Activated naive CD4-positive, alpha-beta T cell treated with anti-CD3 and anti-CD28 coated beads for 36 hours (primary cell): ENCODE measurements at places on chromosomes 13 and 19. TPM values are rescaled to one million over a fixed set of nuclear protein-coding genes. Genes with fewer than 3 reads are reported as not detected.

SGTA gene
- total RNA-seq = 44.6 TPM

- DNase-seq = no peak
- no peak overlapping the region for H3K4me3 ChIP-seq
- no peak overlapping the region for H3K27ac ChIP-seq
Measured at GRCh38 chr19:45352471-45352870, 11.9 kb downstream of the KLC3 start.

DNA sequence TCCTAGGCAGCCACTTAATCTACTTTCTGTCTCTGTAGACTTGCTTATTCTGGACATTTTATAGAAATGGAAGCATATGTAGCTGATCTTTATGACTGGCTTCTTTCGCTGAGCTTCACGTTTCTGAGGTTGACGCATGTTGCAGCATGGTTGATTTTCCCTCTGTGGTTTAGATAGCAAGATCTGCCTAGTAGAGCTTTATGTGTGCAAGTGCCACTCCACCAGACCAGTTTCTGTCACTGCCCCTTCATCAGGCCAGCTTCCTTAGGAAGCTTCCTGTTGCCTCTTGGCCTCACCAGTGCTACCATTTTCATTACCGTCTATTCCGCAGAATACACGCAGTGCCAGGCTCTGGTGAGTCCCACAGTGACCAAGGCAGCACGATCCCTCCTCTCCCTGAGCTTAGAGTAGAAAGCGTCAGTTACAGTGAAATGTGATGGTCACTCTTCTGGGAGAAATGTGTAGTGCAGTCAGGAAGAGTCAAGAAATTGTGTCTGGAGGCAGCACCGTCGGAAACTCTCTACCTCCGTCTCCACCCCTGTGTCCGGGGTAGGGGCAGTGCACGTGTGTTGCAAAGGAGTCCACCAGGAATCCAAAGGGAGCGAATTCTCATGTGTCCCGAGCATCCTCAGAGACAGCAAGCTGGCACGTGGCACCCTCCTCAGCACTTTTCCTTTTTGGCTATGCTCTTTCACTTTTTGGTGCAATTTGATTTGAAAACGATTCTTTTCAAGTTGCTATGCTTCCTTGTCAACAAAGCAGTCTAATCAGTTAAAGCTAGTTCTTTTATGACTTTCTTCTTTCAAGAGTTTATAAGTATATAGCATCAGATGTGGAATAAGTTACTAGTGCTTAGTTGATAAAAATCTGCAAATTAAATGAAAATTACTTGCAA is 45.4 kb upstream of the GPR183 start:
- peak overlapping the region; percentile 68 for H3K27ac ChIP-seq
- peak; percentile 64 for DNase-seq
- H3K27me3 ChIP-seq = no peaks in the 10 kb centered on the region
- H3K4me1 ChIP-seq = peaks cover 84% of the 10 kb centered on the region

- peak overlapping the region; percentile 84 for H3K4me3 ChIP-seq
- peaks cover 21% of the 10 kb centered on the region for H3K4me1 ChIP-seq
- peak overlapping the region; percentile 14 for H3K27ac ChIP-seq
- peaks cover 10% of the 10 kb centered on the region for H3K36me3 ChIP-seq
- no peaks in the 10 kb centered on the region for H3K27me3 ChIP-seq
- DNase-seq = no peak
Measured at GRCh38 chr19:48470856-48471255, 1.7 kb downstream of the CYTH2 start.

- H3K4me1 ChIP-seq = peaks cover 5% of the 10 kb centered on the region
- H3K27ac ChIP-seq = no peak overlapping the region
- no peak overlapping the region for H3K4me3 ChIP-seq
- H3K36me3 ChIP-seq = peaks cover 20% of the 10 kb centered on the region
Measured at GRCh38 chr13:100124265-100124664, 35.4 kb downstream of the PCCA start.

GRCh38 chr19:13985771-13986347 is 20.3 kb downstream of the RFX1 start:
- peak overlapping the region; percentile 65 for H3K4me3 ChIP-seq
- H3K27ac ChIP-seq = peak overlapping the region; percentile 98
- H3K4me1 ChIP-seq = peaks cover 62% of the 10 kb centered on the region
- H3K36me3 ChIP-seq = peaks cover 11% of the 10 kb centered on the region
